ENCODE measurements at places on chromosomes 1 and 21.

DNA sequence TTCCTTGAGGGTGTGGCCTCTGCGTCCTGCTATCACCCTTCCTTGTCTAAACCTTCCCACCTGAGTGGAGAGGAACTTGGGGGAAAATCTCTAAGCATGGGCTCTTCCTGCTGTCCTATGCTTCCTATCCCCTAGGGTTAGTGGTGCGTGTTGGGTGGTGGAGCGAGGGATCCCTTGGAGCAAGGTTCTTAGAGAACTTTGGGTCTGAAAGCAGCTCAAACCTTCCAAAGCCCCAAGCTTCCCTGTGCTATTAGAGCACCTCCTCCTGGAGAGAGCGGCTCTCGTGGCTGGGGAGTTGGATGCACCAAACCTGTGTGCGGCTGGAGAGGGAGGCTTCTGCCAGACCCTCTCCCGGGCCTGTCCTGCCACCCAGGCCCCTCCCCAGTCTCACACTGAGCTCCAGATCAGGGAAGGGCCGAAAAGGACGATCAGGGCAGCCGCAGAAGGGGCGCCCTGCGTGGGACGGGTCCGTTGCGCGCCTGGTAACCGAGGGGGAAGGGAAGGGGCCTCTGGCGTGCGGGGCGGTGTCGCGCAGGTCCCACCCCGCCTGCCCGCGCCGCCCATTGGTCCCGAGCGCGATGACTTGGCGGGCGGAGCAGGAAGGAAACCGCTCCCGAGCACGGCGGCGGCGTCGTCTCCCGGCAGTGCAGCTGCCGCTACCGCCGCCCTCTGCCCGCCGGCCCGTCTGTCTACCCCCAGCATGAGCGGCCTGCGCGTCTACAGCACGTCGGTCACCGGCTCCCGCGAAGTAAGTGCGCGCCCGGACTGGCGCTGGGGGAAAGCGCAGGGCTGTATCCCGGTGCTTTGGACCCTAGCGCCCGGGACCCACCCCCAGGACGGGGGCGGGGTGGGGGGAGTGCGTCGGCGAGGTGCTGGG is at the start of gene SH3BGRL3:
TSS of gene SH3BGRL3 (plus strand) at position 631 of the 877 bp plus-strand sequence. CDS start at position 701, 70 bp downstream.
- DNase-seq: peak; percentile 89

GRCh38 chr1:115677565-115677964 is 35.8 kb downstream of the VANGL1 start:
- DNase-seq: no peak

GRCh38 chr1:15966081-15966955 is 9.6 kb downstream of the ZBTB17 start:
- no peak for DNase-seq

GRCh38 chr1:53572815-53573173 is 113.6 kb downstream of the DMRTB1 start:
- DNase-seq: no peak

GRCh38 chr1:165444897-165445370 is at the start of gene RXRG:
TSS of gene RXRG (minus strand) at chr1:165445126. CDS start at chr1:165444893, 233 bp downstream.
- DNase-seq: no peak

DNA sequence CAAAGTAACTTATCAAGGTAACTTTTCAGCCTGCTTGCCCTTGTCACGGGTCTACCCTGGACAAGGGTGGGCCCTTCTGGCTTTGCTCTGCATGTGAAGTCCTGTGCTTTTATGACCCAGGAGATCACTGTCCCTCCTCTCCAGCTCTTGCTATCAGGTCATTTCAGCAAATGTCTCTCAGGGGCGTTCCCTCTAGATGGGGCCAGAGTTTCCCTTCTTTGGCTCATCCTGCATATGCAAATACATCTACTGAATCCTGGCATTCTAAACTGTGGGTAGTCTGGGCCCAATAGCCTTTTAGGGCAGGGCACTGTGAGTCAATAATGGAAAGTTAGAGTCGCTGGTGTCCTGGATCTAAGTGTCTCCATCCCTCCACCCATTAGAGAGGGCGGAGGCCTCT is 366.9 kb upstream of the USP24 start:
- no peak for DNase-seq

GRCh38 chr1:115126516-115126915 is 37.2 kb upstream of the TSPAN2 start:
- no peak for DNase-seq

DNA sequence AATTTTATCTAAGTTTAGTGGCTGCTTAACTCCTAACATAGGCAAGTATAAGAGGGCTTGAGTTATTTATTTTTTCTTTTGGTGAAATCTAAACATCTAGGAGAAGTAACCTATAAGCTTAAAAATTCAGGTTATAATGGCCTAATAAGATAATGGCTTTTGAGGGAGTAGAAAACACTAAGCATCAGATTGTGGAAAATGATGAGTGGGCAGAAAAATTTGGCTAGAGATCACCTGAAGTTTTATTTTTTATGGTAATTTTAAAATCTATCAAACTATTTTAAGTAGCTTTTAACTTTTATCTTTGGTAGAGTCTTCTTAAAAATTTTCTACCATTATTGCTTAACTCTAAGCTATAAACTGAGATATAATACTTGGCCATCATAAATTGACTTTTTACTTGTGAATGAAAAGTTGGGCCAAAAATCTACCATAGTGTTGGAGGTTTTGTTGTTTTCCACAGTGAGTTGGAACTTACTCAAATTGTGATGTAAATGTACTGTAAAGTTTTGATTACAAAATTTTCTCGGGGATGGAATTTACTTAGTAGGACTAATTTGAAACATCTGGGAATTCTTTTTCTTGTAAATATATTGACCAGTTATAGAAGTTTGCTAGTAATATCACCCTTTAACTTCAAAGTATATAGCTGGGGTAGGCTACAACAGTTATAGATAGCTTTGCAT is 63.9 kb downstream of the USP25 start:
- DNase-seq: no peak

DNA sequence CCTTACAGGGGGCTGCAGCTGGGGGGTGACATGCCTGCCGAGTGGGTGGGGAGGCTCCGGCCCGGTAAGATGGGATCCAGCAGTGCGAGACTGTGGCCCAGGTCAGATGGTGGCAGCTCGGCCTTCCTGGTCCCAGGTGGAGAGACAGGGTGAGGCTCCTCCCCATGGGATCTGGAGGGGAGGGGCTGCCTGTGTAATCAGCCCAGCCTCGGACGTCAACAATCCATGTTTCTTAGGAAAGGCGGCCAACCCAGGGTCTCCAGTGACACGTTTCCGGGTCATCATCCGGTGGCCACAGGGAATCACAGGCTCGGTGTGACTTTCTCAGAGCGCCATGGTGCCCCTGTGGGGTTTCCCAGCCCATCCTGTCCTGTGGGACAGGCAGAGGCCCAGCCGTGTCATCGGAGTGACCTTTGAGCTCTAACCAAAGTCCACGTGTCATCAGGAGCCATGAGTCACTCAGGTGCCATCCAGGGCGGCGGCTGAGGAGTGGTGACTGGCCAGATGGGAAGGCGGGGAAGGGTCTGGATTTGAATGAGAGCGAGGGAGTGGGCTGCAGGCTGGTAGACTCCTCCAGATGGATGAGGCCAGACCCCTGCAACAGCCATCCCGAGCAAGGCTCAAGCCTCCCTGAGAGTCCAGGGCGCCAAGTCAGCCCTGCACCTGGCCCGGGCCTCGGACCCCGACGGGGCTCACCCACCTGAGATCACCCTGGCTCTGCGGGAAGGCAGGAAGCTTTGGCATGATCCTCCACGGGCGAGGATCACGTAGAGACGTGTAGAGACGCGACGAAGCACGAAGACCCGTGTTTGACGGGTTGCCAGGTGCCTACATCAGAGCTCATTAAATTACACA is 6.6 kb upstream of the HES4 start:
- peak; percentile 66 for DNase-seq

DNA sequence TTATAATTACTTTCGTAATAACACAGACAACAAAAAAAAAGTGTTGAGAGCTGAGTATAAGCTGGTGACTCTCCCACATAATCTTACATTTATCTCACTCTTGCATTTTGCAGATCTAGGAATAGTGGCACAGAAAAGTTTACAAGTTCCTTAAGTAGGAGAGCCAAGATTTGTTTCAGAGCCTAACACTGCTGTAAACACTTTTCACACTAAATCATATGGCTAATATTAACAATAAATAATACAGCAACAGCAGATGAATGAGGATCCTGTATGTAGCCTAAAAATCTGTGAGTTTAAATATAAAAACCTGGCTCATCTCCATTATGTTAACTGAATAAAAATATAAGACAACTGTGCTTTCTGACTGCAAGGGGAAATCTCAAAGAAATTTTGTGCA is 846.5 kb upstream of the ADAMTS5 start:
- no peak for DNase-seq

DNA sequence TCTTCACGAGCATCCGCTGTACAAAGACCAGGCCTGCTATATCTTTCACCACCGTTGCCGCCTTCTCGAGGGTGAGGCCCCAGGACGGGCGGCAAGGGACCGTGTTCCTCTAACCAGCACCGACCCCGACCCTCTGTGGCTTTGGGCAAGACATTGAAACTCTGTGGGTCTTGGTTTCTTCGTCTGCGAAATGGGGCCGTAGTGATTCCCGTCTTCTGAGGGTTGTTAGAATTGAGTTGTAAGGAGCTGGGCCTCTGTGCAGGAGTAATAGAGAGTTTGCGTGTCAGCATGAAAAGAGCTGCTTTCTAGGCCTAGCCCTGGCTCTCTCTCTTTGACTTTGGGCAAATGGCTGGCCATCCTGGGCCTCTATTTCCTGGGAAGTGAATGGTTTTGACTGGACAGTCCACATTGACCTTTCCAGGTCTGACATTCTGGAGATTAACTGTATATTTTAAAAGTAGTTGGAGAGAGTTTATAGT is 591 bp downstream of the MRPL37 start:
- DNase-seq: no peak

- no peak for DNase-seq
These were observed 549.9 kb downstream of the PLPP3 start for GRCh38 chr1:56029319-56030003.

- no peak for DNase-seq
These were observed 605.3 kb upstream of the USP24 start for GRCh38 chr1:55820501-55820900.

GRCh38 chr21:44448651-44449131 is 6.6 kb upstream of the LRRC3 start:
- DNase-seq: no peak

GRCh38 chr1:230568676-230569075 is 73.6 kb upstream of the COG2 start:
- no peak for DNase-seq

- no peak for DNase-seq
These were observed 32.6 kb downstream of the OR2G3 start for GRCh38 chr1:247638011-247638410.

GRCh38 chr1:16387201-16388188 is 20.5 kb downstream of the SZRD1 start:
- DNase-seq: no peak

- no peak for DNase-seq
These were observed 1.6 kb upstream of the MMP23B start for GRCh38 chr1:1630191-1630964.

DNA sequence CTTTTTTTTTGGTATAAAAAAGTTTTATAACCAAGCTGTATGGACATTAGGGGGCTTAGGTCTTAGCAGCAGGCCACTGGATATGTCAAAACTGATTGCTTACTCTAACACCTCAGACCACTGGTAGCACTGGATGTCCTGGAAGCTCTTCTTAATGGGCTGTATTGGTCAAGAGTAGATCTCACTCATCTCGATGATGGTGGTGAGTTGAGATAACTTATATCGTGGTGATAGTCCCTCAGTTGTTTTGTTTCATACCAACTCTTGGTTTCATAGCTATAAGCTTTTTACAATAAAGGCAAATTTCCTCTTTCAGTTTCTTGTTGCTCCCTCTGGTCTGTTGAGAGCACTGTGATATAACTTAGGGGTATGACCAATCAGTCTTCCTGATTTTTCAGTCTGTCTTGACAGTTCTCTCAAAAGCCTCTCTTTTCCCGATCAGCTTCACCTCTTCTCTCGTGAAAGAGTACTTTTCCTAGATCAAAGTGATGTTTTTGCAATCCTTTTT is 9.7 kb upstream of the AGO1 start:
- DNase-seq: no peak

DNA sequence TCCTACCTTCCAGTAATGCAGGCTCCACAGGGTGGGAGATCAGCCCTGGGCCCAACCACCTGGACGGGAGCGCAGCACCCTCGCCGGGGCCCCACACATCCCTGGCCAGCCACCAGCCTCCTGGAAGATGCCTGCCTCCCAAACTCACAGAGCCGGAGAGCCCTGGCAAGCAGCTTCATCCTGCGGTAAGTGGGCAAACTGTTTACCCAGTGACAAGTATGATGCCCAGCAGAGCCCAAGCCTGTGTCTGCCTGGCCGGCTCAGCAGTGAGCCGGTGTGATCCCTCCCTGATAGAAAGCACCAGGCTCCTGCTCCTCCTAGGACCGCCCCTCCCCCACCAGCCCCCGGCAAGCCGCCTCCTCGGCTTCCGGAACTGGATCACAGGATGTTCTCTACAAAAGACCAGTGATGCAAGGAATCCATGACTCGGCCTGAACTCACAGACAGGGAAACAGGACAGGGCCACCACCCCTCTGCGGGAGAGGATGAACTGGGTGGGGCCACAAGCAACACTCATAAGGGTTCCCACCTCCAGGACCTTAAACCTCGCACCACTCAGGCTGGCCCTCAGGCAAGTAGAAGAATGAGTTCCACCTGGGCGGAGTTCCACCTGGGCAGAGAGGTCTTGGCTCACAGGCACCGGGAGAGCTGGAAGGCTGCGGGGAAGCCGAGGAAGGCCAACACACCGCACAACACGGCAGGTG is 7.9 kb downstream of the ACOT7 start:
- DNase-seq: peak; percentile 95

DNA sequence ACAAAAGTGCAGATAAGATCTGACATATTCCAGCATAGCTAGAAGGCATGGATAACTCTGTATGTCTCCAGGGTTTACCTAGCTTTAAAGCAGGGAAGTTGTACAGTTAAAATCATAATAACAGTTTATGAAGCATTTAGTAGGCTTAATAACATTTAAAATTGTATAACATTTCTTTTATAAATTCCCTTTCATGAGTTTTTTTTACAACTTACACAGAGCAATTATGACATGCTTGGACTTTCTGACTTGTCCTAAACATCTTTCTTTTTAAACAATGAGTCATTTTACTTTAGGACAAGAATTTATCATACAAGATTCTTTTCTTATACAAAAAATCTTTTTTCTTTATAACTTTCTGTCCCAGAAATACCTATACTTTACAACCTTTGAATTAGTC is 408.5 kb upstream of the NEGR1 start:
- no peak for DNase-seq

- DNase-seq: no peak
These were observed 28.3 kb upstream of the S100A7 start for GRCh38 chr1:153488731-153489130.

GRCh38 chr1:225754940-225755641 is 22.5 kb upstream of the SRP9 start:
- DNase-seq: peak; percentile 51

- no peak for DNase-seq
These were observed 58.2 kb downstream of the DUSP10 start for GRCh38 chr1:221683681-221684080.
